Osteocyte (in vitro differentiated cells): ENCODE measurements at places on chromosomes 7 and 10. TPM values are rescaled to one million over a fixed set of nuclear protein-coding genes. Genes with fewer than 3 reads are reported as not detected.

Gene ECHS1
- 62.9 and 65.1 TPM in 2 replicates for total RNA-seq

Gene CFAP69
- 0.86 and 1.1 TPM in 2 replicates for total RNA-seq

GRCh38 chr10:62037890-62038608 is 136.6 kb downstream of the ARID5B start:
- DNase-seq = no peak

GRCh38 chr7:50711271-50712175 is 71.2 kb downstream of the GRB10 start:
- no peak for DNase-seq

GRCh38 chr7:112084520-112084971 is 121.7 kb downstream of the DOCK4 start:
- DNase-seq = no peak

DNA sequence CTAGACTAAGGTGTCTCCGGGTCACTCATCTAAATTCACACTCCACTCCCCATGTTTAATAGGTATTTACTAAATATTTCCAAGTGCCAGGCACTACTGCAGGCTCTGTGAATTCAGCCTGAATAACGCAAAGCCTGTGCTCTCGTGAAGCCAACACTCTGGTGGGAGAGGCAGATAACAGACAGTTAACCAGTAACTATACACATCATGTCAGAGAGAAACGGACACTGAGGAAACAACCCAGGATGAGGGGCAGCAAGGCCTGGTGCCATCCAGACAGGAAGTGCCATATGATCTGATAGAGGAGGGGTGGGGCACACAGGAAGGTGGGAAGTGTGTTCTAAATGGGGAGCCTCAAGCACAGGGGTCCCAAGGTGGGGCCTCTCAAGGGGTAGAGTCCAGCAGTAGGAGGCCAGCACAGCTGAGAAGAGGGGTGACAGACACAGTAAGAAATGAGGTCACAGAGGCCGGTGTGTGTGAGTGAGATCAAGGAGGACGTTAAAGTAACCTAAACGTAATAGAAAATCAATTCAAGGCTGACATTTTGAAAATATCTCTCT is 85.3 kb downstream of the LARP4B start:
- DNase-seq = no peak

DNA sequence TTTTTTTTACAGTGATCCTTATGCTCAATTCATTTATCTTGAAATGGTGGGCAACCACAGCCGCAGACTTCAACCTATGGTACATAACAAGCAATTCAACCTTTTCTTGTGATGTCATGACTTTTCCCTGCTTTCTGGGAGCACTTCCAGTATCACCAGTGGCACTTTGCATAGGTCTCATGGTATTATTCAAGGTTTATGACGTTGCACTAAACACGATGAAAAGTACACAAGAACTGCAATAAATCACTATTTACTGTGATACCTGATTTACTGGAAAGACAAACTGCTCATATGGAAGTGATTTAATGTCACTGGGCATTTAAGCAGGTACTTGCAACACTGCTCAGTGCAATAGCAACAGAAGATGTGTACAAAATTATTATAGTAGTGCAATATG is 251.7 kb upstream of the CXCL12 start:
- DNase-seq = no peak

DNA sequence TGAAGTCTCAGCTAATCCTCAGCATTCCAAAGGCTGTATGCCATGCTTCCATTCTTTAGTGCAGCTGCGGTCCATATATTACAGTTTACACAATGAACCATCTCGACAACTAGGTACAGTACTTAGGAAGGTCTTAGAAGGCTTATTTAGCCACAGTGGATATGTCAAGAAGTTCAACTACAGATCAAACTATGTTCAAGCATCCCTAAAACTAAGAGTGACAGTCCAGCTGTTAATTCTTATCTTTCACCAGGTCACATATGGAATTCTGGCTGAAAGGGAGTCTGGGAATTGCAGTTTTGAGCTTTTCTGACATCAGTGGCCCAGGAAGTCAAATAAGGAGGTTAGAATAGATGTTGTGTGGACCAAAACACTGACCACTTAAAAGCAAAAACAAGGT is 106.8 kb downstream of the SDHAF3 start:
- DNase-seq = no peak

DNA sequence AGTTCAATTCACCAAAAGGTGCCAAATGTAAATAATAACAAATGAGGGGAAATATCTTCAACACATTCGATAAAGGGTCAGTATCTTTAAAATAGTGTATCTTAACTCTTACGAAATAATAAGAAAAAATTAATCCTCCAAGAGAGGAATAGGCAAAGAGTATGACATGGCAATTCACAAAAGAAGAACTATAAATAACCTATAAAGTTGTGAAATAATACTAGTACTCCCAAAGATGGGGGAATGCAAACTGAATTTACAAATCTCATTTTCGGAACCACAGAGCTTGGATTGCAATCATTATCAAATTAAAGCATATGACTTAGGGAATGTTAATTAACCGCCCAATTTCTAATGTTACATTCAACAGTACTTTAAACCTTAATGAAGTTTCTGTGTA is 78.2 kb upstream of the TARP start:
- DNase-seq = no peak
